ENCODE measurements at places on chromosomes 4 and X.

- no peak for DNase-seq
Measured at GRCh38 chr4:109864134-109864533, 16.2 kb downstream of the LRIT3 start.

GRCh38 chrX:2159861-2160260 lies 340.9 kb downstream of the DHRSX start:
- no peak for DNase-seq

DNA sequence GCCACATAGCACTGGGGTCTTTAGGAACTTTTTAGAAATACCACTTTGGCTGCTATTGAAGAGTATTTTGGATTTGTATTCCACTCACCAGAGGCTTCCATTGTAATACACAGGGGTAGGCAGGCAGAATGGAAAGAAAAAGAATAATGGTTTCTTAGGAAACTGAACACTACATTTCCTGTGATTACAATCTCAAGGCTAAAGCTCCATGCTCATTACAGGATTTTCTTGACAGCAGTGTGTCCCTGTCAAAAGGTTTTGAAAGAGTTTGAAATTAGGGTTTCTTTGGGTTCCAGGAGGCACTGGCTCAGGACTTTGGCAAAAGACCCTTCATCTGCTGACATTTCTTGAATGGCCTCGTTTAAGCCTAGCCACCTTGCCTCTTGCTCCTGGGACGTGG lies 74.8 kb upstream of the STIM2 start:
- no peak for DNase-seq

GRCh38 chr4:1869530-1870327 lies 1.5 kb upstream of the NSD2 start:
- no peak for DNase-seq

GRCh38 chr4:94284889-94285288 lies 57.7 kb downstream of the HPGDS start:
- DNase-seq: no peak

DNA sequence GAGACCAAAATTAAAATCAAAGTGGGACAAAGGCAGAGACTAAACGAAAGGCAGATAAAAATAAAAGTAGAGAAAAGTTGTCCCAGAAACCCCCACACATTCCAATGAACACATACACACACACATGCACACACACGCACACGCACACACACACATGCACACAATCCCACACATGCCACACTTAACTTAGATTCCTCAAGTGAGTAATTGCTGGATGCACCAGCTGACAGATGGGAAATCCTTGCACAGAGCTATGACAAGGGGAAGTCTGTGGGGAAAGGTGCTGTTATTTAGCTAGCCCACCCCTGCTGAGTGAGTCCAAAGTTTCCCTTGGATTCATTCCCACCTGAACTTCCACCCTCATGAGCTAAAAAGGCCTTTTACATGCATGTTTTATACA lies 233.9 kb downstream of the RAB28 start:
- DNase-seq: no peak

- no peak for DNase-seq
Measured at GRCh38 chr4:4685810-4686795, 144.3 kb upstream of the STX18 start.

DNA sequence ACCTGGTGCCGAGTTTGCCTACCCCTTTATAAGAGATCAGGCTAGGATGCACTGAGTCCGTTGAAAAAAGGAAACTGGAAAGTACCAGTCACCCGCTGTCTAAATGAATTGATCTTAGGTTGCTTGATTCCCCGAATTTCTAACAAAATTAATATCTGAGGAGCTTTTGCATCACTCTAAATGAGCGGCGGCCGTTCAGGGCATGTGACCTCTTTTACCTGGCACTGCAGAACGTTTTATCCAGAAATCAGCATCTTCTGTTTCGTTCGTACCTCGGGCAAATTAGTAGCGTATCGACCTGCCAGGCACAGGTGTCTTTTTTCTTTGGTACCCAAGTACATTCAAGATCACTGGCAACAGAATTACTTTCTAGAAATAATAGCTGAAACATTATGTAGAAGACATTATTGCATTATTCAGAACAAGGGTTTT lies 876 bp downstream of the KLHL2 start:
- no peak for DNase-seq

DNA sequence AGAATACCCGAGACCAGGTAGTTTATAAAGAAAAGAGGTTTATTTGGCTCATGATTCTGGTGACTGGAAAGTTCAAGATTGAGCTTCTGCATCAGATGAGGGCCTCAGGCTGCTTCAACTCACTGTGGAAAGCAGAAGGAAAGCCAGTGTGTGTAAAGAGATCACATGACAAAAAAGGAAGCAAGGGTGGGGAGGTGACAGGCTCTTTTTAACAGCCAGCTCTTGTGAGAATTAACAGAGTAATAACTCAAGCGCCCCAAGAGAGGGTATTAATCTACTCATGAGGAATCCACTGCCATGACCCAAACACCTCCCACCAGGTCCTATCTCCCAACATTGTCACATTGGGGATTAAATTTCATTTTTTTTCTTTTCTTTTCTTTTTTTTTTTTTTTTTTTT lies 6.3 kb upstream of the YIPF6 start:
- no peak for DNase-seq

- DNase-seq: no peak
Measured at GRCh38 chr4:110002326-110002725, 89.6 kb downstream of the EGF start.

DNA sequence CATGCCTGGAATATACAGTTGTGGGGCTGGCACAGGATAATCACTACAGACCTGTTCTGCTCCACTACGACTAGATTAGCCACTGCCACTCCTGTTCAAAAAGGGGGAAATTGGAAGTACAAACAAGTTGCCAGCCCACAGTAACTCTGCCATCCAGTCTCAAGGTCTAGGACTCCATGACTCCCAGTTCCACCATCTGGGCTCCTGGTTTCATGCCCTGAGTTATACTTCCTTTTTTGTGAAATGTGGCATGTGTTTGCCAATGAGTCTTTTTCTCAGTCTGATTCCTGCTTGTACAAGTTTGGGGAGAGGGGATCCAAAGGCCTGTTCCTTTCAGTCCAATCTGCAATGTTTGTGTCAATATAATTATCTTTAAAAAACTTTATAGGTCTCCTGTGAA lies 1.0 kb upstream of the BLOC1S4 start:
- DNase-seq: no peak

- DNase-seq: no peak
Measured at GRCh38 chr4:189293459-189293858, 647.2 kb upstream of the FRG1 start.

DNA sequence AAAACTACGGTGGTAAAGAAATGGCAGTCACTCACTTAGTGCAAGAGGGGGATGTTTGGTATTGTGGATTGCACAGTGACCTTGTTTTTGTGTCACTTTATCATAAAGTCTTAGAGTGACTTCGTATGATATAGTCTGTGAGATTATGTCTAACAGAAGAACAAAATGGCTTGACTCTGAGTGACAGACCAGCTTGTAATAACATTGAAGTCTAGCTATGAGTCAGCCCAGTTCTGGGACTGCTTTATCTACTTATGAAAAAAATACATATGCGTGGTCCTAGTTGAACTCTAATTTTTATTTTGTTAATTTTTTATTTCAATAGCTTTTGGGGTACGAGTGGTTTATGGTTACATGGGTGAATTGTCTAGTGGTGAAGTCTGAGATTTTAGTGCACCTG lies 20.0 kb downstream of the DCLK2 start:
- DNase-seq: no peak
